T-helper 1 cell (primary cell): ENCODE measurements at places on chromosomes 7 and 10.
A peak's percentile ranks its signal among the peaks of the same experiment; 100 is the strongest.

DNA sequence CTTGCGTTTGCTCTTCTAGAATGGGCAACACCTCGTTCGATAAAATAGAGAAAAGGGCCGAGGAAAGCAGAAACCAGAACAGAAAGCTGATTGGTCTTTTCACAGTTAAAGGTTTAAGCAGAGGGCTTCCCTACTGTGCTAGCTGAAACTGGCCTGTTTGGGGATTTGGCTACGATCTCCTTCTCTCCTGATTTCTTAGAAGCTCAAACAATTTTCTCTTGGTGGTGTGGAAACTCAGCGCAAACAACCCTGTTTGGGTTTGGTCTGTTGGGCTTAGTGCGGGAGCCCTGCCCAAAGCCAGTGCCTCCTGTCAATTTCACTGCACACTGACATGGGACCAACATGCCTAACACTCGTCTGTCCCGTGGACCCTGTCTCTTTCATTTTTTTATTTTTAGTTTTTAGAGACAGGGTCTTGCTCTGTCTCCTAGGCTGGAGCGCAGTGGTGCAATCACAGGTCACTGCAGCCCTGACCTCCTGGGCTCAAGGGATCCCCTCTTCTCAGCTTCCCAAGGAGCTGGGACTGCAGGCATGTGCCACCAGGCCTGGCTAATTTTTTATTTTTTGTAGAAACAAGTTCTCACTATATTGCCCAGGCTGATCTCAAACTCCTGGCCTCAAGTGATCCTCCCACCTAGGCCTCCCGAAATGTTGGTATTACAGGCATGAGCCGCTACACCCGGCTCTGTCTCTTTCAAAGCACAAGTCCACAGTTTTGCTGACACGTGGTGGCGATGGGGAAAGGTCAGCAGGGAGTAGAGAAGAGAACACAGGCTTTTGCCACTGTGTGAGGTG is 16.5 kb upstream of the BNIP3 start:
- no peak for DNase-seq

DNA sequence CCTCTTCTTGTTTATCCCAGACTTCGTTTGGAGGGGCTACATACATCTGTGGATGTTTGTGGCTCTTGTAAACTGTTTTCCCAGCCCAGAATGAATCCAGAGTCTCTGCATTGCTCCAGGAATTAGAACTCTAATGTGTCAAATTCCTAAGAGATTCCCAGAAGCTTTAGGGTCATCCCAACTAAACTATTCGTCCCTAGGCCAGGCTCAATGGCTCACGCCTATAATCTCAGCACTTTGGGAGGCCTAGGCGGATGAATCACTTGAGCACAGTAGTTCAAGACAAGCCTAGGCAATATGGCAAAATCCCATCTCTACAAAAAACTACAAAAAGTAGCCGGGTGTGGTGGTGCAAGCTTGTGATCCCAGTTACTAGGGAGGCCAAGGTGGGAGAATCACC is 28.5 kb downstream of the ARHGAP19 start:
- no peak for DNase-seq

- no peak for DNase-seq
Measured at GRCh38 chr10:105691811-105692210, 1050.7 kb downstream of the SORCS3 start.

GRCh38 chr10:116444527-116445142 is 17.0 kb downstream of the PNLIPRP3 start:
- peak; percentile 0 for DNase-seq

- DNase-seq, result no peak
Measured at GRCh38 chr7:34357068-34357467, 300.9 kb upstream of the NPSR1 start.

DNA sequence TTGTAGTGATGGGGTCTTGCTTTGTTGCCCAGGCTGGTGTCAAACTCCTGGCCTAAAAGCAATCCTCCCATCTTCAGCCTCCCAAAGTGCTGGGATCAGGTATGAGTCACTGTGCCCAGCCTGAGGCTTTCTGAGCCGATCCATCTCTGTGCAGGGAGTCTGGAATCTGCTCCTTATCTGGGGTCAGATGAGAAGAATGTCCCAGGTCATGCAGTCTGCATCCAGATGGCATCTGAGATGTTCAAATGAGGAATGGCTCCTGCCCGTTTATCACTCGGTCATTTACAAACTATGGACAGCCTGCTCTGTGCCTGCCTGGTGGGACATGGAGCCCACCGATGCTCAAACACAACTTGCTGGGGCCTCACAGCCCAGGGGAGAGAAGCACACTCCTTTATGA is 11.1 kb upstream of the SLC18A3 start:
- no peak for DNase-seq

DNA sequence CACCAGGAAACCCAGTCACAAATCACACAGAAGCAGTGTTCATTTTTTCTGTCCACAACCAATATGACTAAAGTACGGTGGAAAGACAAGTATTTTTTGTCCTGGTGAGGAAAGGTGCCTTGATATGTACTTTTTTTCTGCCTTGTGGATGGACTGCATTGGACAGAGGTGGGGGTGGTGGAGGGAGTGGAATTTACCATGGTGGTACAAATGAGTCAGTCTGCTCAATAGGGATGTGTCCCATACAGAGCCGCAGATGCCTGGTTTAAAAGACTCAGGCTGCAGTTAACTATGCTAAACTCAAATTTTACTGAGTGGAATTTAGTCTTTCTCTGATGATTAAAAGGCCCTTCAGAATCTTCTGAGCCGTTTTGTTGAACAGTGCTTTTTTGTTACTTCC is 674.5 kb upstream of the GALNT17 start:
- DNase-seq, result no peak

- DNase-seq, result no peak
Measured at GRCh38 chr7:154844955-154845354, 158.0 kb downstream of the PAXIP1 start.

GRCh38 chr10:106996510-106996909 is 168.0 kb downstream of the SORCS1 start:
- no peak for DNase-seq
